Cortex of kidney (tissue), 1 donor: ENCODE measurements at places on chromosomes 7 and 10.

- no peak for DNase-seq
These were observed 334.8 kb upstream of the SHH start for GRCh38 chr7:156147104-156147503.

DNA sequence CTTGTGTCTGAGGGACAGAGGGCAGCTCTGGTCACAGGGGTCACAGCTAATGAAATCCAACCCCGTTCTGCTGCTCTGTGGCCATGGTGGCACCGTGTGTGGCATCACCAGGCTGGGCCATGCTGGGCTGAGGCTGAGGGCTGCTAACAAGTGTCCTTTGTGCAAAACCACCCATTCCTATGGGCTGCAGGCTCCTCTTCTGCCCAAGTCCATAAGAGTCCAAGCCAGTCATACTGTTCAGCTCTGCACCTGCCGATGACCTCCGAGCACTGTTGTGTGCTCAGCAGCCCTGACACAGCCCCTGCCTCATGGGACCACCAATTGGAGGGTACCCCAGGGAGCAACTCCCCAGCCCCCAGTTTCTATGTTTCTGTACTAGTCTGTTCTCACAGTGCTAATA lies 133.1 kb downstream of the WDR11 start:
- DNase-seq: no peak

GRCh38 chr7:121069346-121070100 lies 81.0 kb downstream of the CPED1 start:
- DNase-seq: no peak

DNA sequence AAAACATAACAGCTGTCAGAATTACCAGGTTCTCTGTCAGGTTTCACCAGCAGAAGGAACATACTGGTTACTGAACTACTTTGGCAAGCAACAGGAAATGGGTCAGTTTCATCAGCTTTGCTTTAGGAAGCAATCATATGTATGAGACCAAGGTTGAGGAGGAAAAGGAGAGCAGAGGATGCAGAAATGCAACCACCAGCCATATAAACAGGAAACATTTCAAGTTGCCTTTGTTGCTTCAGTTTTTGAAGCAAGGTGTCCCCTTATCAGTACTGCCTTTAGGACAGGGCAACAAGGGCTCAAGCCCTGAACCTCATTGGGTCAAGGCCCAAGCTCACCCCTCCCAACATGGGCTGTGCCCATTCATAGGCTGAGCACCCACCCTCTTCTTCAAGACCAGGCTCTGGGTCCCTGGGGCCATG lies 10.2 kb downstream of the HIPK2 start:
- DNase-seq: no peak

DNA sequence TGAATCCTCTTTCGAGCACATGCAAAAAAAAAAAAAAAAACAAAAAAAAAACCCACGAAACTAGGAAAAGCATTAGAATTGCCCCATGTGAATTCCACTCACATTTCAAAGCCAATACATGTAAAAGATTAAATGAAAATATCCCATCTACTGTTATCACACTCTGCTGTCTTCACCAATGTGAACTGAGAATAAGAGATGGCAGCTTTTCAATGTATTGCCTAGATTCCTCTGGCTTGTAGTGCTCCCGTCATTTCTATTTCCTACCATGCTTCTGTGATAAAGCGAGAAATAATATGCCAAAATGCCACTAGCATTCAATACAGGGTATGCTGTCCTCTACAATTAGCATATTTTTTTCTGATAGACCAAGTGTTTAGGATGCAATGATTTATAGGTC lies 517.0 kb downstream of the NRG3 start:
- no peak for DNase-seq

GRCh38 chr10:101014966-101015581 lies 15.5 kb downstream of the LZTS2 start:
- DNase-seq: no peak

DNA sequence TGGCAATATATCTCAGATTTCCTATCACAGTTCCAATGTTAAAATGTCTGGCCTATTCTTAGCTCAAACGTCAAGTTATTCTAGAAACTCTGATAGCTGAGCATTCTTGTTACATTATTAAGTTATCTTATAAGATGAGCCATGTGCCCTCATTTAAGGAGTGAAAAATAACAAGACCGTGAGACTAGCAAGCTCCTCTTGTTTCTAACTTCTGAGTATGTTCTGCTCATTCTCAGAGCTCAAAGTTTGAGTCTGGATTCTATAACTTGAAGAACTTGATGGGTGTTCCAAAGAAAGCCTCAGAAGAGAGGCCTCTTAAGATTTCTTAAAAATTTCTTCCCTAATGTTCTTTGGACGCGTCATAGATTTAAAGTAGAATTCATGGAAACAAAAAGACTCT lies 215.2 kb downstream of the HTR7 start:
- no peak for DNase-seq
